Common myeloid progenitor, CD34-positive (primary cell): ENCODE measurements at places on chromosomes 6 and 20.

DNA sequence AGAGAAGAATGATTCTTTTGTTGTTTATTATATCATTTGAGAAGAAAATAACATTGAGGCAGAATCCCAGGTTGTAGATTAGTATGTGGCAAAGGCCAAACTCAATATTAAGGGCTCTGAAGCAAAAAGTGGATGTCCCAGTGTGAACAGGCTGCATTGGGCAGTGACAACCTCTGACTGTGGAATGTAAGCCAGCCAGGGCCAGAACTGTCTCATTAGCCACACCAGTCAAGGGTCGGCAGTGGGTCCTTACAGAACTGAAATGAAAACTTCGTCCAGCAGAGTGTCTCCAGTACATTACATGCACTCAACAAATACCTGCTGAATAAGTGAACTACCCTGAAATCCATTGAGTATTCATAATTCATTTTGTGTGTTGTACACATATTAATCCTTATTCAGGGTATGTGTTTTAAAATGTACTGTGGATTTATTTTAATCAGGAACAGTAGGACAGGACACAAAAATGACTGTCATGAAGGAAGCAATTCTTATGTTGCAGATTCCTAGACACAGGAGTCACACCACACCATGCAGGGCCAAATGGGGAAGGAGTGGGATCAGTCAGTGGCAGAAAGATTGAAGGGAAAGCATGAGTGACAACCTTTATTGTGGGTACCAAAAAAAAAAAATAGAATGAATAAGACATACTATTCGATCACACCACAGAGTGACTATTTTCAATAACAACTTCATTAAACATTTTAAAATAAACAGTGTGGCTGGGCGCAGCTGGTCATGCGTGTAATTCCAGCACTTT, 64.9 kb upstream of the UTRN start:
- no peak for DNase-seq

DNA sequence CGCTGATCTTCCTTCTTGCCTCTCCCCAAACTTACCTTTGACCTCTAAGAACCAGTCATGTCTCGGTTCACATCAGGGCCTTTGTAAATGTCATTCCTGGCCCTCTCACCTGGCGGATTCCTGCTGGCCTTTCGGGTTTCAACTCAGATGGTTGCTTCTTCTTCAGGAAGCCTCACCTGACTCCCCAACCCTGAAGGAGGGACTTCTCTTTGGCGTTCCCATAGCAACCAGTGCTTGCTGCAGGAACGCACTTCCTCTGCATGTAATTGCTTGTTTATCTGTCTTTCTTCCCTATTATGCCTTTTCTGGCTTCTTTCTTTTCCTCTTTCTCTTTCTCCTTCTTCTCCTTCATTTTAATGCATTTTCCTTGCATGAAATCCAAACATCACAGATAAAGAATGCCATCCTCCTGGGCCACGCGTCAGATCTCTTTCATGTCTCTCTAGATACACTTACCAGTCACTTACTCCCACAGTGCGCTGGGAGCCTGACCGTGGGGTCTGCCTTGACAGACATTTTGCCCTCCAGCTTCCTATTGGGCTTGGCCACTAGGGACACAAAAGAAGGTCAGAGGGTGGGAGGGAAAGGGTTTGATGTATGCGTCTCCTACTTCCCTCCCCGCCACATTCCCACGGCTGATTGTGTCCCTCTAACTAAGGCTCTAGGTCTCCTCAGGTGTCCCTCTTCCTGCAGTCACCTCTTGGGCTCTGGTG, 295.7 kb upstream of the TSHZ2 start:
- no peak for DNase-seq

GRCh38 chr6:170117111-170117972, 173.5 kb downstream of the DLL1 start:
- DNase-seq, result no peak

GRCh38 chr6:9647599-9647998, 767.3 kb downstream of the TFAP2A start:
- no peak for DNase-seq

- no peak for DNase-seq
Measured at GRCh38 chr20:41139227-41140093, 2.1 kb downstream of the PLCG1 start.

- DNase-seq, result no peak
Measured at GRCh38 chr6:20178327-20178726, 33.9 kb downstream of the MBOAT1 start.

DNA sequence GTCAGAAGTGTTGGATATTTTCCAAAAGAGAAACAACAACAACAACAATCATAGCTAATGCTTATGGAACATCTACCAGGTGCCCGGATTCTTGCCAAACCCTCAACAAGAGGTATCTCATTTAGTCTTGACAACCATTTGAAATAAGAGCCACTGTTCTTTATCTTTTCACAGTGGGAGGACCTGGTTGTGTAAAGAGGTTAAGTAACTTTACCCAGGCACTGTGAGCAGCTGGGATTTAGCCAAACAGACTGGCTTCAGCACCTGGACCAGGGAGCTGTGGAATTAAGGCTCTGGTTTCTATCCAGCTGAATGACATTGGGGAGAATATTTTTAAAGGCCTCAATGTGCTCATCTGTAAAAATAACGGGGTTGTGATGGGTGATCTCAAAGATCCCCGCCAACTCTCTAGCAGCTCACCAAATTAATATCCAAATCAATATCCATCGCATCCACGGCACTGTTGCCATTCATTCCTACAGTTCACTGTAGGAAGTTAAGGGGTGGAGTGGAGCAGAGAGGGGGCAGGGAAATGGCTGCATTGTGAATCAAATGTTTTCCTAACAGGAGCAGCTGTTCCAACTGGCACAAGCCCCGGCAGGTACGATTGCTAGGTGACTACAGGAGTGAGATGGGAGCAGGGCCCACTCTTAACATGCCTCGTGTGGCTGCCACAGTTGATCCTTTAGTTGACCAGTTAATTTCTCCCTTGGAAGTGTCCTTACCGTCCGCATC, 61.8 kb downstream of the GCNT2 start:
- DNase-seq, result no peak

DNA sequence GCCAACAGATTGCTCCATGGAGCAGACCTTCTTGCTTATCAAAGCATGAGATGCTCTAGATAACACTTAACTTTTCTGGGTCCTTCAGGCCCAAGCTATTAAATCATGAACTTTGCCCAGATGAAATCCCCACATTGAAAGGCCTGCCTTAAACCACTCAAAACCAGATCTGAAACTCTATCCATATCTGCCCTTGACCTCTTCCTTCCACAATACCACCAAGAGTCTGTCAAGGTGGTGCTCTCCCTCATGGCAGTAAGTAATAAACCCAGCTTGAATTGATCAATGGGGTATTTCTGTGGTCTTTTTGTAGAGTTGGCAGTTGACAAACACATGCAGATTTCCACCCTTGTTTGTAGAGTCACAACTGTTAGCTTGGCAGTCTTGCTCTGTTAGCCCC, 135.5 kb downstream of the ISM1 start:
- DNase-seq, result no peak

DNA sequence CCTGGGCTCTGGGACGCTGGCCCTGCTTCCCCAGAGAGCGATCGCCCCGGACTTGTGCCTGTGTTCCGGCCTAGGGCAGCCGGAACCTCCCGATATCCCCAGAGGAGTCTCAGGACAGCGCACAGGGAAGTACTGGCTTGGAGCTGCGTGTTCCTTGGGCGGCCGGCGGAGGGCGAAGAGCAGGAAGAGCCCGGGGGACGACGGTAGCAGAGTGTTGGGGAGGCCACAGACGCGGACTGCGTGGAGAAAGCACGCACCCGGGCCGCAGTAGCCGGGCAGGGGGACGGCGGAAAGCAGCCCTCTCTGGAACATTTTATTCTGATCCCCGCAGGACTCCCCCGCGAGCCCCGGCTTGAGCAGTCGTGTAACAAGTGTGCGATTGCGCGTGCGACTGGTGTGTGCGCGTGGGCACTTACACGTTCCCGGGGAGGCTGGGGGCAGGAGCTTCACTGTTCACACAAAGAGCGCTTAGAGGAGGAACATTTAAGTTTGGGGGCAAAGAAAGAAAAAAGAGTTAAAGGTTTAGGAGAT, 36.1 kb downstream of the NCR2 start:
- DNase-seq, result peak; percentile 58

GRCh38 chr20:63159826-63160640, 55.9 kb downstream of the YTHDF1 start:
- no peak for DNase-seq

- DNase-seq, result no peak
Measured at GRCh38 chr6:118335325-118335816, 212.7 kb upstream of the PLN start.

GRCh38 chr6:110329714-110330436, 28.3 kb downstream of the METTL24 start:
- no peak for DNase-seq
